ENCODE measurements at places on chromosomes 5 and 9.

- H3K36me3 ChIP-seq, result no peaks in the 10 kb centered on the region
- no peaks in the 10 kb centered on the region for H3K4me1 ChIP-seq
- DNase-seq, result no peak
- H3K4me3 ChIP-seq, result no peak overlapping the region
- H3K27me3 ChIP-seq, result no peaks in the 10 kb centered on the region
These were observed 91.0 kb upstream of the MVB12B start for GRCh38 chr9:126235336-126236243.

- DNase-seq, result no peak
- no peaks in the 10 kb centered on the region for H3K27me3 ChIP-seq
These were observed 1.7 kb downstream of the FBXW5 start for GRCh38 chr9:136942881-136943230.

- no peaks in the 10 kb centered on the region for H3K4me1 ChIP-seq
- H3K36me3 ChIP-seq, result no peaks in the 10 kb centered on the region
- DNase-seq, result no peak
These were observed 1240.1 kb upstream of the WWC1 start for GRCh38 chr5:167051402-167051768.

GRCh38 chr5:139012176-139012575 is 137.0 kb upstream of the LRRTM2 start:
- H3K4me1 ChIP-seq, result peaks cover 8% of the 10 kb centered on the region
- no peak for DNase-seq
- no peak overlapping the region for H3K4me3 ChIP-seq
- no peaks in the 10 kb centered on the region for H3K27me3 ChIP-seq
- H3K27ac ChIP-seq, result no peak overlapping the region
- H3K36me3 ChIP-seq, result no peaks in the 10 kb centered on the region

DNA sequence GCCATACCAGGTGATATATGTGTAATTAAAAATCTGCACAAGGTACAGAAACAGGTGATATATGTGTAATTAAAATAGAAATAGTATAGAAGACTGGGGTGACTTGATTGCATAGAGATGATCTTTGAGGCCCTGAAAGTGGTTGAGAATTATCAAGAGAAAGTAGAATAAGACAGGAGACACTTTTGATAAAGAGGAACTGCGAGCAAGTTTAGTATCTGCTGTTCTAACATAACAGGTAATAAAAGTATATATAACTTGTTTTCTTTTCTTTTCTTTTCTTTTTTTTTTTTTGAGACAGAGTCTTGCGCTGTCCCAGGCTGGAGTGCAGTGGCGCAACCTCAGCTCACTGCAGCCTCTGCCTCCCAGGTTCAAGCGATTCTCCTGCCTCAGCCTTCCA is 5.4 kb downstream of the SNX2 start:
- no peak for DNase-seq
- H3K36me3 ChIP-seq, result no peaks in the 10 kb centered on the region
- H3K27me3 ChIP-seq, result no peaks in the 10 kb centered on the region
- no peak overlapping the region for H3K4me3 ChIP-seq

- peaks cover 32% of the 10 kb centered on the region for H3K4me1 ChIP-seq
- no peaks in the 10 kb centered on the region for H3K27me3 ChIP-seq
- peak overlapping the region; percentile 85 for H3K27ac ChIP-seq
These were observed 456.9 kb downstream of the TMEM232 start for GRCh38 chr5:110269478-110270142.

GRCh38 chr5:39624268-39624886 is 199.6 kb upstream of the DAB2 start:
- H3K27me3 ChIP-seq, result no peaks in the 10 kb centered on the region
- H3K27ac ChIP-seq, result no peak overlapping the region
- H3K4me1 ChIP-seq, result no peaks in the 10 kb centered on the region
- no peaks in the 10 kb centered on the region for H3K36me3 ChIP-seq

- H3K27me3 ChIP-seq, result no peaks in the 10 kb centered on the region
- H3K4me1 ChIP-seq, result peaks cover 15% of the 10 kb centered on the region
- no peak overlapping the region for H3K27ac ChIP-seq
- H3K4me3 ChIP-seq, result no peak overlapping the region
- peak; percentile 69 for DNase-seq
These were observed 430.4 kb downstream of the CAAP1 start for GRCh38 chr9:26462213-26462612.

- DNase-seq, result no peak
- peaks cover 57% of the 10 kb centered on the region for H3K27me3 ChIP-seq
- H3K27ac ChIP-seq, result no peak overlapping the region
- no peaks in the 10 kb centered on the region for H3K36me3 ChIP-seq
- H3K4me1 ChIP-seq, result peaks cover 4% of the 10 kb centered on the region
- H3K4me3 ChIP-seq, result peak overlapping the region; percentile 57
These were observed 23.2 kb upstream of the PTGS1 start for GRCh38 chr9:122347348-122348287.

DNA sequence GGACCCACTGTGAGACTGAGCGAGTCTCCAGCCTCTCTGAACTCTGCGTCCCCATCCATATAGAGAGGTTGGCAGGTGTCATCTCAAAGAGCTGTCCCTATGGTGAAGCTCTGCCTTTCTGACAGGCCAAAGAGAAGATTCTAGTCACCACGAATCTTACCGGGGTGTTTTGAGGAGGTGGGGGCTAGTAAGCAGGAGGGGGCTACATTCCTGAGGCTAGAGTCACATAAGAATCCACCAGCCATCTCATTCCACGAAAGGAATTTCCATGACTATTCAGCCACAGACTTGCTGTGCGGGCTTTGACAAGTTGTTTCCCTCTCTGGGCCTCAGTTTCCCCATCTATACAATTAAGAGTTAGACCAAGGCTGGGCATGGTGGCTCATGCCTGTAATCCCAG is 16.3 kb downstream of the PDGFRB start:
- no peak overlapping the region for H3K4me3 ChIP-seq
- H3K27ac ChIP-seq, result no peak overlapping the region
- no peak for DNase-seq
- peaks cover 61% of the 10 kb centered on the region for H3K4me1 ChIP-seq

GRCh38 chr5:504326-505154 is 19.7 kb downstream of the SLC9A3 start:
- no peak overlapping the region for H3K27ac ChIP-seq
- no peak for DNase-seq
- no peak overlapping the region for H3K4me3 ChIP-seq
- H3K4me1 ChIP-seq, result no peaks in the 10 kb centered on the region

DNA sequence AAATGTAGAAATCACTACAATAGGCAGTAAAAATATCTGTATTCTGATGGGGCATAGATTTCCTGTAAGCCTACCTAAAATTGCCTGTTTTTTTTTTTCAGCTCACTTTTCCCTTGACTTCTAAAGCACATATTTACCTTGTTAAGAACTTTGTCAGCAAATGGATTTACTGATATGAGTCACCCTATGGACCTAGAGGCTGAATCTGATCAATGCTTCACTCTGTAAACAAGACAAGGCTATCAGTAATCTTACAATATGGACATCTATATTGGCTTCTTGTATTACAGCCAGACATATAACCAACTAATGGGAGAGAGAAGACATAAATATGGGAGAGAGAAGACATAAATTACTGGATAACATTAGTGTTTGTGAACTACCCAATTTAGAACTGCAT is 792.7 kb upstream of the CHD1 start:
- peaks cover 4% of the 10 kb centered on the region for H3K4me1 ChIP-seq
- no peak overlapping the region for H3K4me3 ChIP-seq
- no peaks in the 10 kb centered on the region for H3K27me3 ChIP-seq
- no peaks in the 10 kb centered on the region for H3K36me3 ChIP-seq

- H3K27me3 ChIP-seq, result no peaks in the 10 kb centered on the region
- H3K4me3 ChIP-seq, result no peak overlapping the region
- no peaks in the 10 kb centered on the region for H3K36me3 ChIP-seq
- no peak for DNase-seq
These were observed 68.1 kb upstream of the SPOCK1 start for GRCh38 chr5:137567226-137567625.

DNA sequence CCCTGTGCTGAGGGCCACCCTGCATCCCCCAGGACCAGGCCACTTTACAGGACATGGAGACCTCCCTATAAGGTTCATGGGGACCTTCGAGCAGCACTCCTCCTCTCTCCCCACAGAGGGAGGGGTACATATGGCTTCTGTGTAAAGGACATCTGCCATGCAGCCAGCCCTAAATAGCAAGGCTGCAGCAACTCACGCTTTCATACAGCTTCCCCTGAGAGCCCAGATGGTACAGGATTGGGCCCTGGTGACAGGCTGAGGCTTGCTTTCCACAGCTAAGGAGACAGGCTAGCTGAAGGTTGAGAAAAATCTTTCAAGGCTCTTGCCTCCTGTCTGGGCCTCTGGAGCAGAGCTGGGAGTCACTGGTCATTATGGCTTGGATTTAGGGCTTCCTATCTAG is 147.0 kb upstream of the ZNF366 start:
- DNase-seq, result no peak
- no peaks in the 10 kb centered on the region for H3K27me3 ChIP-seq
- H3K4me1 ChIP-seq, result no peaks in the 10 kb centered on the region
- H3K27ac ChIP-seq, result no peak overlapping the region

All from neural progenitor cell (in vitro differentiated cells).